Frontal cortex (tissue), 4 donors: ENCODE measurements at places on chromosomes 1 and 21.

DNA sequence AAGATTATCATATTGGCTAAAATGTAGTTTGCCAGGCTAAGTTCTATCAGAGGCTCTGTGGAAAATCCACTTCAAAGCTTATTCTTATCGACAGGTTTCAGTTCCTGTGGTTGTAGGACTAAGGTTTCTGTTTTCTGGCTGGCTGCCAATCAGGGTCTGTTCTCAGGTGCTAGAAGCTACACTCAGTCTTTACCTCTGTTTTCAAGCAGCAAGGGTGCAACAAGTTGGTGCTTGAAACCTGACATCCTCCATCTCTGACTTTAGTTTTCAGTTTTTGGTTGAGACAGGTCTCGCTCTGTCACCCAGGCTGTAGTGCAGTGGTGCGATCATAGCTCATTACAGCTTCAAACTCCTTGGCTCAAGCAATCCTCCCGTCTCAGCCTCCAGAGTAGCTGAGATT lies 15.3 kb upstream of the TMCO2 start:
- no peak for DNase-seq

DNA sequence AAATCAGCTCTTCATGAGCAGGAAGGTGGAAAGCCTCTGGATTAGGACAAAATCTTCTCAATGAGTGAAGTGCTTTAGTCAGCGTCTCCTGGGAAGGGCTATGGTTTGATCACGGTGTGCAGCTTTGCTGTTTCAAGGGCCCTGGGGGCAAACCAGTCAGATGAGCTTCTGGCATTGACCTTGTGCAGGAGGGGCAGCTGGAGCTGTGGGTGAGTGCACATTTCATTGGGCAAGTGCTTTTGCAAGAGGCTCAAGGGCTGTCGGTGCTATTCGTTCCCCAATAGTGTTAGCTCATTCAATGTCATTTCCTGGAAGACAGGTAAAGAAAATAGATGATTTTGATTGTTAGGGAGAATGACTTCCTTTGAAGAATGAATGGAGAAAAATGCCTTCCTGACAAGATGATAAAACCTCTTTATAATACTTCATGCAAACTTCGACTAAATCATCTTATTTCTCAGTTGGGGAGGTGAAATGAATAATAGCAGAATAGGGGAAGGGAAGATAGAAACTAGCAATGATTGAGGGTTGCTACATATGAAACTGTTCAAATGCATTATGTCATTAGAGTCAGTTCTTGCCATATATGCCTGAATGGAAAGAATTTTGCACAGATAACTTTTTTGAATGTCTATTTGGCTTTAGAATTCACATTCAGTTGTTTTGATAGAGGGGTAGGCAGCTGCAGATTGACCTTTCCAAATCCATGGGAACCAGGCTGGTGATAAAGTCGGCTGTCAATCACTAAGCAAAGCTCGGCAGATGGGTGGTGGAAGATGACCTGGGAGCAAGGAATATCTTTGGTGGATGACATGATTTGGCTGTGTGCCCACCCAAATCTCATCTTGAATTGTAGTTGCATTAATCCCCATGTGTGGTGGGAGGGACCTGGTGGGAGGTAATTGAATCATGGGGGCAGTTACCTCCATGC lies 12.9 kb upstream of the DISC1 start:
- no peak for DNase-seq

DNA sequence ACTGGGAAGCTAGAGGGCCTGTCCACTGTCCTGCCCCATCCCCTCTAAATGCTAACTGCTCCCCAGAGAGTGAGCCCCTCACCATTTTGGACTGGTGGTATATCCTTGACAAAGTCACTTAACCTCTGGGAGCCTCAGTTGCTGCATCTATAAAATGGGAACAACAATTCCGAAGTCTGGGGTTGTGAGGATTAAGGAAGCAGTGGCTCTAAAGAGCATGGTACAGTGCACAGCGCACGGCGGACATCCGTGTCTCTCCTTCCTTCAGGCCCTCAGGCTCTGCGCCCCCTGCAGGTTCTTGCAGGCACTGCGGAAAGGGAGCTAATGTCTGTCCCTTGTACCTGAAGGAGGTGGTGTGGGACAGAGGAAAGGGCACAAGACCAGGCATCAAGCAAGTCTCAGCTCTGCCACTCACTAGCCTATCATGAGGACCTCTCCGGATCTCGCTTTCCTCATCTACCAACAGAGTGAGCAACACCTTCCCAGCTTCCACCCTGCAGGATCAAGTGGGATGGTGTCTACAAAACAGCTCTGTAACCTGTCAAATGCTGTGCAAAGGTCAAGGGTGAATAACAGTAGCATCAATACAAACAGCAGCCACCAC lies 20.1 kb downstream of the ECE1 start:
- no peak for DNase-seq

GRCh38 chr21:18951271-18952038 lies 547.9 kb upstream of the TMPRSS15 start:
- no peak for DNase-seq

- no peak for DNase-seq
Observed at GRCh38 chr1:200969726-200970561, 53.6 kb downstream of the KIF21B start.

DNA sequence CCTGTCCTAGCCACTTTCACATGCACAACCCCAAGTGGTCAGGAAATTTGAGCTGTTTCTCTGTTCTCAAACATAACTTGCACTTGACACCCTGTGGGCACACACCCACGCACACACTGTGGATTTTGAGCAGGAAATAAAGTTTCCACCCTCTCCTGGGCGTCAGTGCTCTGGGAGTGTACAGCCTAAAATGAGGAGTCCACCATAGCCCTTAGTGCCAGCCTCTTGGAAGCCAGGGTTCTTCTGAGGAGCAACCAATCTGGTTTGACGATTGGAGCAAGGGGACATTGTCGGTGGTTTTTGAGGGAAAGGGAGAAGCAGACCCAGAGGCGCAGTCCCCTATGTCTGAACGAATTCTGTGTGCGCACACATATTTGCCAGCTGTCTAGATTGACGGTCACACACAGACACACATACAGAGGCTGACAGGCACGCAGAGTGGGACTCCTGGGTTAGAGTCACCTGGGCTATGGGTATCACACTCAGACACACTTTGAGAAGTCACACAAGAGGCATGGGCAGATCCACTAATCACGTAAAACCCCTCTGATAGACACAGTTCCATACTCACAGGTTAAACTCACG lies 2.7 kb downstream of the DMBX1 start:
- no peak for DNase-seq

GRCh38 chr21:38312822-38313221 lies 56.0 kb downstream of the KCNJ15 start:
- DNase-seq = no peak

- DNase-seq = no peak
Observed at GRCh38 chr1:87979079-87979478, 650.4 kb downstream of the LMO4 start.

DNA sequence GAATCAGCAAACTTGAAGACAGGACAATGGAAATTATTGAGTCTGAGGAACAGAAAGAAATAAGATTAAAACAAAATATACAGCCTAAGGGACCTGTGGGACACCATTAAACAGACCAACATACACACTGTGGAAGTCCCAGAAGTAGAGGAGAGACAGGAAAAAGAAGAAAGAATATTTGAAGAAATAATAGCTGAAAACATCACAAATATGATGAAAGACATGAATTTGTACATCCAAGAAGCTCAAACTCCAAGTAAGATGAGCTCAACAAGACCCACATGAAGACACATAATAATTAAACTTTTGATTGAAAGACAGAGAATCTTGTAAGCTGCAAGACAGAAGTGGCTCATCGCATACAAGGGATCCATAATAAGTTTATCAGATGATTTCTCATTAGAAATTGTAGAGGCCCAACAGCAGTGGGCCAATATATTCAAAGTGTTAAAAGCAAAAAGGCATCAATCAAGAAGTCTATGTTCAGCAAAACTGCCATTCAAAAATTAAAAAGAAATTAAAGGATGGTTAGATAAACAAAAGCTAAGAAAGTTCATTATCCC lies 311.3 kb upstream of the ADGRL2 start:
- no peak for DNase-seq

GRCh38 chr1:17335821-17336710 lies 28.1 kb downstream of the PADI4 start:
- no peak for DNase-seq

DNA sequence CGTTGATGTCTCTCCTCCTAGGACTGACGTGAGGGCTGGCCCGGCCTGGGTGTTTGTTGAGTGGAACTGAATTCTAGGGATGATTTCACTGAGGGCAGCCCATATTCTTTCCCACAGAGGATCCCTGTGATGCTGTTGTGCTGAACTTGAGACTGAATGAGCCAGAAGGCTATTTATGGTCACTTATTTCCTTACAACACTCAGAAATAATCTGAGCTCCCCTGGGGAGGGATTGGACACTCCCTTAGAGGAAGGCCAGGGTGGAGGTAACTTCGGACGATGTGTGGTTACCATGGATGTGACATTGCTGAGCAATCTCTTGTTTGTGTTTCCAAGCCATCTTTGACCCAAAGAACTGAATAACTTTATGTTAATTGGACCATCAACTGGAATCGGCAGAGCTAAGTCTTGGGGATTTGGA lies 5.1 kb upstream of the TMCO4 start:
- no peak for DNase-seq

- DNase-seq = no peak
Observed at GRCh38 chr1:199151634-199152425, 513.0 kb downstream of the PTPRC start.

GRCh38 chr1:156100205-156100995 lies 14.1 kb upstream of the LMNA start:
- DNase-seq = no peak

- DNase-seq = no peak
Observed at GRCh38 chr1:21298981-21299391, 8.7 kb upstream of the ECE1 start.

DNA sequence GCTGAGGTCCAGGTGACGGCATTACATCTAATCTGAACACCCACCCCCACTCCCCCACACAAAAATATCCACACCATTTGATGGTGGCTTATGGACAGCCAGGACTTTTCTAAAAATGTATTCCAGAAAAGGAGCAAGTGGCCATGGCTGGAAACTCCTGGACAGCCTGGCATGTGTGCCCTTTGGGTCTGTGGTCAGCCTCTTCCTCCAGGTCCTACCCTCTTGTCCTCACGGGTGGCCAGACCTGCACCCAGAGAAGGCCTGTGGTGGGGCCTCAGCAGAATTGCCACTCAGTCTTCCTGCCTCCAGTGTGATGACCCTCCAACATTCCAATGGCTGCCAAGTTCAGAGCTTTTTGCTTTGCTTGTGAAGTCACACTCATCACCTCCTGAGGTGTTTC lies 600.6 kb downstream of the AJAP1 start:
- DNase-seq = no peak

DNA sequence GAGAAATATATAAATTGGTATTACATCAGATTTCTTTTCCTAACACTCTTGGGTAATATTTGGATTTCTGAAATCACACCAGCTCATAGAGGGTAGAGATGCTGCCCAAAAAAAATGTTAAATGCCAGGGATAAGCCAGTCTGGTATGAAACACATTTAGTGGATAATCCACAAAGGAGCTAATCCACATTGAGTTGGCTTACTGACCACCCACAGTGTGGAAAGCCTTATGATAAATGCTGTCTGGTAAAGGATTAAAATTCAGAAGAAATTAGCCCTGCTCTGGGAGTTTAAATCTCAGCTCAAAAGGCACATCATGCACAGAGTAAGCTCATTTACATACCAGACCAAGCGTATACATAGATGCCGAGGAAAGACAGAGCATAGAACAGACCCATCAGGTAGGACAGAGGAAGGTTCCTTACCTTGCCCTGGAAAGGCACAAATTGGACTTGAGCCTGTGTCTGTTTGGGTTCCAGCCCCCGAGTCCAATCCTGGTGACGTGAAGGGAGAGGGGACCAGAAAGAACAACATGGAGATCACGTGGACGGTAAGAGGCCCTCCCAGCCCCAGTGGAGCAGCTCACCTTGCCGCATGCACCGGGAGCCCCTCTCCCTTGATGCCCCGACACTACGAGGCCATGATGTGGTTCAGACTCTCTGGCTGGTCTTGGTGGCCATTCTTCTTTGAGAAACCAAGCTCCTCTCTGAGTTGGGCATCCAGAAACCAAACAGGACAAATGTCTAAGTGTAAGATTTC lies 62.9 kb upstream of the CNTN2 start:
- no peak for DNase-seq

- DNase-seq = no peak
Observed at GRCh38 chr21:34930971-34931370, 118.1 kb downstream of the RUNX1 start.

- no peak for DNase-seq
Observed at GRCh38 chr1:53657891-53658396, 81.0 kb downstream of the GLIS1 start.

- no peak for DNase-seq
Observed at GRCh38 chr1:97726386-97726785, 194.4 kb downstream of the DPYD start.

DNA sequence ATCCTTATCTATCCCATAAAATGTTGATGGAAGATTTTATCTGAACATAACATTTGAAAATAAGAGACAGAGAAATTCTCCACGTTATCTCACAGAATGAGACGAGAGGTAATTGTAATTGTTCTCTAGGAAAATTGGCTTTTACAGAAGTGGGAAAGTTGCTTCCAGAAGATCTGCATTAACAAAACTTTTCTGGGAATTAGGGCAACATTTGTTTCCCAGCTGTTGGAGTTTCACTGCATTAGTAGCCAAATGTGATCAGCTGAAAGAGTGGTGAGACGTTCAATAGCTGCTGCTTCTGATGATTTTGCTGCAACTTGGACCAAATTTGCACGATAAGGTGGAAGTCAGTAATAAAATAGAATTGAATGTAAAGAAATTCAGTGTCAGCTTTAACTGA lies 7.6 kb downstream of the CHODL start:
- no peak for DNase-seq
